Caco-2 (cell line): ENCODE measurements at places on chromosomes 1 and 21. TPM values are rescaled to one million over a fixed set of nuclear protein-coding genes. Genes with fewer than 3 reads are reported as not detected.
A peak's percentile ranks its signal among the peaks of the same experiment; 100 is the strongest.

DNA sequence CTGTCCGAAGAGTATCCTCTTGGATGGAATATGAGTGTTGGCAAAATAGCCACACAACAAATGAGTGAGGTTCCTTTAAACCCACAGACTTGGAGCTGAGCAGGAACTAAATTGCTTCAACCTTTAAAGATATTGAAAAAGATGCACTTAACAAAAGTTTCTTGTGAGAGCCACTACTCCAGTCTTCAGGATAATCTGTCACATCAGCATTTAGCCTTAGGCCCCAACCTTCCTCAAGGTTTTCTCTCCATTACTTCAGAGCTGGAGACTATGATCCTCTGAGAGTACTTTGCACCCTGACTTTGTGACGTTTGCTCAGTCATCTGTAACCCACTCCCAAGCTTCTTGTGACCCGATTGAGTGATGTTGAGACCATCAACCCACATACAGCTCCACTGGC lies 212.8 kb downstream of the LRRC40 start:
- no peaks in the 10 kb centered on the region for H3K4me1 ChIP-seq
- no peak overlapping the region for H3K4me3 ChIP-seq
- no peak for DNase-seq
- H3K36me3 ChIP-seq, result no peaks in the 10 kb centered on the region

GRCh38 chr21:39176271-39176709 lies 7.0 kb downstream of the PSMG1 start:
- H3K4me1 ChIP-seq, result no peaks in the 10 kb centered on the region
- H3K4me3 ChIP-seq, result no peak overlapping the region
- no peak for DNase-seq
- H3K27me3 ChIP-seq, result no peaks in the 10 kb centered on the region
- H3K36me3 ChIP-seq, result peaks cover 2% of the 10 kb centered on the region; the same call in 1 of the 2 replicates

- H3K27ac ChIP-seq, result no peak overlapping the region
- no peak for DNase-seq
- peaks cover 2% of the 10 kb centered on the region; the same call in 1 of the 2 replicates for H3K27me3 ChIP-seq
- H3K4me3 ChIP-seq, result no peak overlapping the region
- H3K4me1 ChIP-seq, result no peaks in the 10 kb centered on the region
- no peaks in the 10 kb centered on the region for H3K36me3 ChIP-seq
Measured at GRCh38 chr1:165423136-165423535, 21.8 kb downstream of the RXRG start.

- peaks cover 15% of the 10 kb centered on the region; the same call in 1 of the 2 replicates for H3K4me1 ChIP-seq
- H3K27ac ChIP-seq, result peak overlapping the region; percentile 72
- no peaks in the 10 kb centered on the region for H3K27me3 ChIP-seq
- DNase-seq, result peak; percentile 67
- H3K36me3 ChIP-seq, result peaks cover 1% of the 10 kb centered on the region
Measured at GRCh38 chr1:9181990-9182783, 52.4 kb upstream of the H6PD start.

DNA sequence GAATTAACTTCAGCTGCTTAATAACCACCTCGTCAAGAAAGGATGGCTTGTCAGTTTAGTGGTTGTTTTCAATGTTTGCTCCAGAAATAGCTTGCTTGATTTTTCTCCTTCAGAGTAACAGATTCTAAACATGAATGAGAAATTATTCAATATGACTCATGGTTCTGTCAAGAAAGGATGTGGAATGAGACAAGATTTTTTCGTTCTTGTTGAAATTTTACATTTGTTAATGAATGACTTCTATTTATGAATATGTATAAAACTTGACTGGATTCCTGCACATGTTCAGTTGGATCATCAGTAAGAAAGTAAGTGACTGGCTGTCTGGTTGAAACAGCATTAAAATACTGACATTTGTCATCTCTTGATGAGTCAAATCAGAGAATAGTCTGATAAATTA lies 38.3 kb downstream of the IFI44 start:
- H3K36me3 ChIP-seq, result no peaks in the 10 kb centered on the region
- no peaks in the 10 kb centered on the region for H3K27me3 ChIP-seq
- H3K27ac ChIP-seq, result no peak overlapping the region
- no peak for DNase-seq
- H3K4me3 ChIP-seq, result no peak overlapping the region

- no peak for DNase-seq
- peak overlapping the region; percentile 70 for H3K4me3 ChIP-seq
Measured at GRCh38 chr1:70205071-70205433, 327 bp downstream of the LRRC40 start.

DNA sequence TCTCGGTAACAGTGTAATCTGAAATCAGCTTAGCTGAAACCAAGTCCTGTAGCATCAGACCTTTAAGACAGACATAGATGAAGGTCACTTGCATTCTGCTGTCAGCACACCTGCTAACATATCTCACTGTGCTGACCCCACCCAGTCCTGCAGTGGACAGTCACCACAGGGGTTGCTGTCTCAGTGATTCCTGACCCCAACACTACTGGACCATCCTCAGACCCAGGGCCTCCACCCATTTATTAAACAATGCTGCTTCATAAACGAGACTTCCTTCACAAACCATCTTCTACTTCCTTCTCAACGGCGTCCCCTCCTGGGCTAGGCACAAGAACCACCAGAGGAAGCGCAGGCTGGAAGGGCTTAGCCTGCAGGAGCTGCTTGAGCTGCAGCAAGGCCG lies 17.8 kb upstream of the LSS start:
- no peak for DNase-seq
- peaks cover 7% of the 10 kb centered on the region for H3K36me3 ChIP-seq
- no peaks in the 10 kb centered on the region for H3K27me3 ChIP-seq
- H3K27ac ChIP-seq, result peak overlapping the region; percentile 39
- H3K4me3 ChIP-seq, result no peak overlapping the region
- H3K4me1 ChIP-seq, result no peaks in the 10 kb centered on the region

- no peaks in the 10 kb centered on the region for H3K36me3 ChIP-seq
- no peaks in the 10 kb centered on the region for H3K4me1 ChIP-seq
- DNase-seq, result no peak
- peak overlapping the region; percentile 65 for H3K27ac ChIP-seq
- no peaks in the 10 kb centered on the region for H3K27me3 ChIP-seq
Measured at GRCh38 chr21:42703136-42703908, 49.9 kb downstream of the PDE9A start.

- no peaks in the 10 kb centered on the region for H3K27me3 ChIP-seq
- H3K27ac ChIP-seq, result no peak overlapping the region
- DNase-seq, result no peak
- no peaks in the 10 kb centered on the region; the same call in 1 of the 2 replicates for H3K36me3 ChIP-seq
- H3K4me3 ChIP-seq, result no peak overlapping the region
- peaks cover 25% of the 10 kb centered on the region for H3K4me1 ChIP-seq
Measured at GRCh38 chr1:214461305-214461704, 90.1 kb downstream of the PTPN14 start.

GRCh38 chr1:150575072-150575489 lies 4.3 kb downstream of the MCL1 start:
- no peaks in the 10 kb centered on the region for H3K27me3 ChIP-seq
- H3K27ac ChIP-seq, result peak overlapping the region; percentile 98
- no peak overlapping the region for H3K4me3 ChIP-seq
- no peak for DNase-seq

GRCh38 chr1:184388971-184389370 lies 2.1 kb downstream of the C1orf21 start:
- no peak overlapping the region for H3K4me3 ChIP-seq
- no peaks in the 10 kb centered on the region; the same call in 1 of the 2 replicates for H3K27me3 ChIP-seq
- no peak overlapping the region for H3K27ac ChIP-seq
- H3K4me1 ChIP-seq, result peaks cover 4% of the 10 kb centered on the region; the same call in 1 of the 2 replicates

DNA sequence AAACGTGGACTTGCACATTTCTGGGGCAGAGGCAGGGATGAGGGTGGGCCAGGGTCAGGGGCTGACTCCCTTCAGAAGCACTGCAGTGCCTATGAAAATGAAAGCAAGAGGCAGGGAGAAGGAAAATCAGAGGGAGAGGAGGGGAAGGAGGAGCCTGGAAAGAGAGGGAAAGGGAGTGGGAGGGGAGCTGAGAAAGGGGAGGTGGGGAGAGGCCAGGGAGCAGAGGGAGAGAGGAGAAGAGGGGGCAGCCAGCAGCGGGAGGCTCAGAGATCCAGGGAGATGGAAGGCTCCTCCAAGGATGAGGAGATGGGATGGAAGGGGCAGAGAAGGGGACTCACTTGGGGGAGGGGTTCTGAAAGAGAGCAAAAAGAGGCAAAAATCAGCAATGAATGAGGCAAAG lies 96.3 kb upstream of the KLHDC7A start:
- H3K4me3 ChIP-seq, result no peak overlapping the region
- H3K27ac ChIP-seq, result no peak overlapping the region
- H3K27me3 ChIP-seq, result no peaks in the 10 kb centered on the region
- no peaks in the 10 kb centered on the region for H3K4me1 ChIP-seq
- no peak for DNase-seq
- no peaks in the 10 kb centered on the region for H3K36me3 ChIP-seq

DNA sequence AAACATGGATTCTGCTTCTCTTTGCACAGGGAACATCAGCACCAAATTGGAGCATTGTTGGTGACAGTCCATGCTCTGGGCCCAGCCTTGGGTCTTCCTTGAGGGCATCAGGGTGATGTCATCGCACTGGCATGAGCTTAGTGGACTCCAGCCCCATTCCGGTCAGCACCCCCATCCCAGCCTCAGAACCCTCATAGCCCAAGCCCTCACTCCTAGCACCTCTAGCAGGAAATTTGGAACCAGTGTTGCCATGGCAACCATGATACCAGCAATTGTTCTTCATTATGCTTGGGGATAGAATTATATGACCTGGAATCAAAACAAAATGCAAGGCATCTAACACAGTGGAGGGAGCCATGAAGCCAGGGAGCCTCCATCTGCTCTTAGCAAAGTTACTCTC lies 83.1 kb downstream of the VWA5B1 start:
- no peaks in the 10 kb centered on the region for H3K4me1 ChIP-seq
- DNase-seq, result no peak
- no peaks in the 10 kb centered on the region for H3K36me3 ChIP-seq
- H3K27me3 ChIP-seq, result no peaks in the 10 kb centered on the region

DNA sequence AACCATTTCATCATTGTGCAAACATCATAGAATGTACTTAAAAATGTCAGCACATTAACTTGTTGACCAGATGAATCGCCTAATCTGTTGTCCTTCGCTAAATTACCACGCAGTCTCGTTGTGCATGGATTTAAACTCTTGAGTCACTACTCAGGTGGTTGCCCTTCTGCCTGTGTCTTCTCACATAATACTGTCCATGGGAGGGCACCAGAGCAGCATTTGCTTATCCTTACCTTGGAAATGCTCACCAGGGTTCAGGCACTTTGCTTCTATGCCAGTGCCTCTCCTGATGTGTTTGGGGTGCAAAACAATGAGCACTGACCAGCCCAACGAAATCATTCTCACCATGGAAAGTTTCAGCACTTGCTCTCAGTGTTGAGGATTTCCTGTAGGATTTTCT lies 559.9 kb downstream of the RWDD3 start:
- peak; percentile 19 for DNase-seq
- H3K27ac ChIP-seq, result no peak overlapping the region
- H3K4me3 ChIP-seq, result no peak overlapping the region
- no peaks in the 10 kb centered on the region for H3K27me3 ChIP-seq
- H3K36me3 ChIP-seq, result no peaks in the 10 kb centered on the region

DNA sequence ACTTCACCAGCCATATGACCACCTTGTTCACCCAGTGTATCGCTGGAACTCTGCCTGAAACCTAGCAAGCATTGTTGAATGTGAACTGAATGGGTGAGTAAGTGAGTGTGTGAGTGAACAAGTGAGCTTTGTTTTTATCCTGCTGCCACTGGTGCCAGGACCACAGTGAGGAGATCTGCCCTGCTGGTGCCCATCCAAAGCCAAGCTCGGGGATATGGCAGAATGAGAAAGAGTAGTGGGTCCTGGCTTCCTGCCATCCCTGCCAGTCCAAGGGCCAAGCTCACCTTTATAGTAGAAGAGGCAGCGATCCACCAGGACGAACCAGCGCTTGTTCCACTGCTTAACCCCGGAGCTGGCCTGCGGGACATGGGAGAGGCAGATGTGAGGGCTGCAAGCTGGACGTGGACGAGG lies 53.4 kb upstream of the GOLT1A start:
- no peaks in the 10 kb centered on the region for H3K27me3 ChIP-seq
- peaks cover 7% of the 10 kb centered on the region for H3K36me3 ChIP-seq
- no peak for DNase-seq
- H3K27ac ChIP-seq, result peak overlapping the region; percentile 72
- H3K4me1 ChIP-seq, result peaks cover 20% of the 10 kb centered on the region
- no peak overlapping the region for H3K4me3 ChIP-seq

- peak; percentile 72 for DNase-seq
- H3K4me3 ChIP-seq, result no peak overlapping the region
- H3K27me3 ChIP-seq, result no peaks in the 10 kb centered on the region
- H3K27ac ChIP-seq, result peak overlapping the region; percentile 83
- peaks cover 67% of the 10 kb centered on the region for H3K4me1 ChIP-seq
Measured at GRCh38 chr1:204320382-204320804, 39.3 kb downstream of the PLEKHA6 start.

GRCh38 chr1:164310166-164310565 lies 248.8 kb upstream of the PBX1 start:
- no peaks in the 10 kb centered on the region for H3K36me3 ChIP-seq
- no peak overlapping the region for H3K27ac ChIP-seq
- no peak for DNase-seq

DNA sequence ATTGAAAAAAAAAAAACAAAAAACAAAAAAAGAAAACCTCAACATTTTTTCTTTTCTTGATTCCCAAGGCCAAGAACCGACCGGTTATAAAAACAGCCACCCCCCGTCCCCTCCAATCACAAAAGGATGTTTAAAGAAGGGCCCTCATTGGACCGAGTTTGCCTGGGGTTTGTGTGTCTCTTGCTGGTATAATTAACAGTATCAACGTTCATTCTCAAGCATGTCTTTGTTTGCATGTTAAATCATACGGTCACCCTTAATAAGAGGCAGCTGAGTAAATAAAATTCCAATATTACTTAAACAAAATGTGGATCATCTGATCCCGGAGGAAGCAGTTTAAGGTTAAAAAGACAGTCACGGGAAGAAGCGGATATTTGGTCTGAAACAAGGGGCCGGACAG lies 201.1 kb downstream of the PRDM2 start:
- no peaks in the 10 kb centered on the region for H3K36me3 ChIP-seq
- no peak overlapping the region for H3K27ac ChIP-seq
- no peak for DNase-seq
- no peak overlapping the region for H3K4me3 ChIP-seq

GRCh38 chr1:27154469-27154990 lies 395 bp downstream of the SLC9A1 start:
- H3K27me3 ChIP-seq, result no peaks in the 10 kb centered on the region
- no peak for DNase-seq
- H3K4me3 ChIP-seq, result peak overlapping the region; percentile 61

The CYYR1 gene
- total RNA-seq, result not detected in 2 replicates

The AGTRAP gene
- total RNA-seq, result 44.2 and 44.4 TPM in 2 replicates

The ACTL8 gene
- total RNA-seq, result 79.3 and 88.9 TPM in 2 replicates

The FBLIM1 gene
- total RNA-seq, result 3.6 and 5.5 TPM in 2 replicates

The PYHIN1 gene
- total RNA-seq, result not detected in 2 replicates

The ASTN1 gene
- total RNA-seq, result not detected in 2 replicates

The C1orf21 gene
- total RNA-seq, result 0.82 and 1.3 TPM in 2 replicates

The ATP6V1G3 gene
- 3.5 and 4.7 TPM in 2 replicates for total RNA-seq
